ENCODE measurements at places on chromosomes 13 and 19. TPM values are rescaled to one million over a fixed set of nuclear protein-coding genes. Genes with fewer than 3 reads are reported as not detected.

DNA sequence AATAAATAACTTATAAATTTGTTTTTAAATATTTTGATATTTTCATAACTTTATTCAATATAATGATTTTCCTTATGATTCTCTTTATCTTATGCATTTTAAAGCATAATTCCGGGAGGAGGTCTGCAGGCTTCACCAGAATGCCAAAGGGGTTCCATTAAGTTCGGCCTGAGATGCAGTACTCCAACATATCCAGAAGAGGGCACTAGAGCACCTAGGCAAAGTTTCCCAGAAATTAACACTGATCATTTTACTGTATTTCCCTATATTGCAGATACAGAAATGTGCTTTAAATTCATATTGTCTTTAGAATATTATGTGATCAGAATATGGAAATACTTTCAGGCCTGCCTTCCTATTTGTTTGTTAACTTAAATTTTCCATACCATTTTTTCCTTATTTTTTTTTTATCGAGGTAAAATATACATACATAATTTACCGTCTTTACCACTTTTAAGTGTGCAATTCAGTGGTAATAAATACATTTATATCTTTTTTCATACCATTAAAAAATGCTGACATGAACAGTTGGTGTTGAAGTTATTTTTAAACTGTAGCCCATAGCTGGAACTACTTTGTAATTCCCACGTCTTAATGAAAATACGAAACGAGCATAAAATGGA, 58.9 kb upstream of the TM9SF2 start:
- no peak overlapping the region for H3K4me3 ChIP-seq
- H3K27me3 ChIP-seq, result no peaks in the 10 kb centered on the region
- H3K27ac ChIP-seq, result no peak overlapping the region
- no peaks in the 10 kb centered on the region for H3K36me3 ChIP-seq
- no peak for DNase-seq
- no peaks in the 10 kb centered on the region for H3K4me1 ChIP-seq

- H3K4me3 ChIP-seq, result no peak overlapping the region
- H3K4me1 ChIP-seq, result no peaks in the 10 kb centered on the region
- no peak overlapping the region for H3K27ac ChIP-seq
- DNase-seq, result no peak
- H3K27me3 ChIP-seq, result no peaks in the 10 kb centered on the region
Measured at GRCh38 chr19:33703438-33703750, 81.6 kb downstream of the CHST8 start.

GRCh38 chr19:47891622-47891922, 5.5 kb upstream of the SULT2A1 start:
- no peak for DNase-seq
- H3K27me3 ChIP-seq, result no peaks in the 10 kb centered on the region
- H3K36me3 ChIP-seq, result no peaks in the 10 kb centered on the region
- H3K4me3 ChIP-seq, result no peak overlapping the region
- H3K4me1 ChIP-seq, result peaks cover 31% of the 10 kb centered on the region
- H3K27ac ChIP-seq, result peak overlapping the region; percentile 63

Gene TPRX2
- total RNA-seq, result not detected

DNA sequence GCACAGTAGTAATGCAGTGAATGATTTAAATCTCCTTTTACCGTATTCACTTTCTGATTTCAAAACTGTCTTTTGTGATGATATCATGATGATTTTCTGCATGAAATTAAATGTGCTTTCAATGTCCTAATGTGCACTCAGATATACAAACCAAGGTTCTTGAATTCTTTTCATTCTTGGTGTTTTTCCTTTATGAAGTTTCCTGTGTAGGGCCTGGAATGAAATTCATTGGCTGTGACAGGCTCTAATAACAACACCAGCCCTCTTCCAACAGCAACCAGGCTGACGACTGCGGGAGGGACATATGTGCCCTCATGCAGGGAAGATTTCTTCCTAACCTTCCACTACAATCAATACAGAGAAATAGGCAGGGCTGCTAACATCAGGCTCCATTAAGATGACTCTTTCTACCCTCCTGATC, 1052.0 kb downstream of the DIAPH3 start:
- no peaks in the 10 kb centered on the region for H3K36me3 ChIP-seq
- no peak for DNase-seq
- no peak overlapping the region for H3K27ac ChIP-seq
- H3K4me1 ChIP-seq, result no peaks in the 10 kb centered on the region
- no peaks in the 10 kb centered on the region for H3K27me3 ChIP-seq

Gene FAM124A
- total RNA-seq, result 0.59 TPM

Gene ZNF492
- 0.07 TPM for total RNA-seq

GRCh38 chr13:27573265-27573664, 47.1 kb downstream of the LNX2 start:
- no peak overlapping the region for H3K4me3 ChIP-seq
- no peaks in the 10 kb centered on the region for H3K27me3 ChIP-seq
- DNase-seq, result no peak
- no peaks in the 10 kb centered on the region for H3K36me3 ChIP-seq
- no peaks in the 10 kb centered on the region for H3K4me1 ChIP-seq
- H3K27ac ChIP-seq, result no peak overlapping the region

Gene TRIP10
- total RNA-seq, result 14.9 TPM

GRCh38 chr19:54448040-54448773, 792 bp upstream of the LENG8 start:
- peak overlapping the region; percentile 87 for H3K27ac ChIP-seq
- peak overlapping the region; percentile 93 for H3K4me3 ChIP-seq
- DNase-seq, result peak; percentile 61
- H3K36me3 ChIP-seq, result peaks cover 13% of the 10 kb centered on the region
- no peaks in the 10 kb centered on the region for H3K27me3 ChIP-seq
- no peaks in the 10 kb centered on the region for H3K4me1 ChIP-seq

Gene LRRC25
- 2.9 TPM for total RNA-seq

GRCh38 chr13:98221234-98221633, 44.2 kb upstream of the RNF113B start:
- no peak for DNase-seq
- no peak overlapping the region for H3K4me3 ChIP-seq
- H3K4me1 ChIP-seq, result peaks cover 19% of the 10 kb centered on the region
- H3K27me3 ChIP-seq, result no peaks in the 10 kb centered on the region

Gene CYP2S1
- total RNA-seq, result 1.4 TPM

- no peak for DNase-seq
- H3K4me1 ChIP-seq, result no peaks in the 10 kb centered on the region
- H3K27ac ChIP-seq, result no peak overlapping the region
- no peaks in the 10 kb centered on the region for H3K27me3 ChIP-seq
- no peak overlapping the region for H3K4me3 ChIP-seq
Measured at GRCh38 chr19:2324220-2324948, 4.0 kb downstream of the LSM7 start.

- no peaks in the 10 kb centered on the region for H3K27me3 ChIP-seq
- H3K36me3 ChIP-seq, result peaks cover 10% of the 10 kb centered on the region
- H3K27ac ChIP-seq, result peak overlapping the region; percentile 93
- no peak for DNase-seq
Measured at GRCh38 chr19:39405958-39406655, 540 bp upstream of the ZFP36 start.

GRCh38 chr13:33860526-33860925, 42.6 kb downstream of the RFC3 start:
- H3K27ac ChIP-seq, result no peak overlapping the region
- no peak for DNase-seq
- no peaks in the 10 kb centered on the region for H3K27me3 ChIP-seq
- H3K4me3 ChIP-seq, result no peak overlapping the region

GRCh38 chr13:105915146-105915850, 620.2 kb downstream of the EFNB2 start:
- no peak overlapping the region for H3K27ac ChIP-seq
- H3K36me3 ChIP-seq, result no peaks in the 10 kb centered on the region
- H3K4me1 ChIP-seq, result no peaks in the 10 kb centered on the region
- H3K27me3 ChIP-seq, result no peaks in the 10 kb centered on the region
- H3K4me3 ChIP-seq, result no peak overlapping the region

Gene LSR
- total RNA-seq, result 96.6 TPM

GRCh38 chr13:112687836-112688559, 1.8 kb upstream of the ATP11A start:
- DNase-seq, result no peak
- H3K4me1 ChIP-seq, result peaks cover 7% of the 10 kb centered on the region
- H3K4me3 ChIP-seq, result no peak overlapping the region
- H3K27ac ChIP-seq, result no peak overlapping the region
- H3K27me3 ChIP-seq, result no peaks in the 10 kb centered on the region

DNA sequence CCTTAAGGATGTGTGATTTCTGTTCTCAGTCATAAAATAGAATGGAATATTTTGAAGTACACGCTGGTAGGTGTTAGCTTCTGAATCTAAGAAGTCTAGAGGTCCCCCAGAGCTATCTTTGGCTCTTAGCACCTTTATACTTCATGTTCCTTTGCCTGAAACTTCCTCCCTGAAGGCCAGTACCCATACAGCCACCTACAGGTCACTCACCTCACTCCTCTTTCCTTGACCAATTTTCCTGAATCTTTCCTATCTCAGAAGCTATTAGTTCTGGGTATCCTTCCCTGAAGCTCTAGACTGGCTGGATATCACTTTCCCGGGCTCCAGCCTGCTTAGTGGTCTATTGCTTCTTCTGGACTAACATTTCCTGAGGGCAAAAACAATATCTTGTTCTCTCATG, 93.4 kb upstream of the EDNRB start:
- H3K4me3 ChIP-seq, result no peak overlapping the region
- no peak overlapping the region for H3K27ac ChIP-seq
- no peaks in the 10 kb centered on the region for H3K4me1 ChIP-seq
- H3K36me3 ChIP-seq, result no peaks in the 10 kb centered on the region

Gene LILRB5
- 2.7 TPM for total RNA-seq

Gene SMIM44
- total RNA-seq, result not detected

- no peaks in the 10 kb centered on the region for H3K4me1 ChIP-seq
- no peak overlapping the region for H3K27ac ChIP-seq
- H3K36me3 ChIP-seq, result no peaks in the 10 kb centered on the region
- H3K27me3 ChIP-seq, result no peaks in the 10 kb centered on the region
Measured at GRCh38 chr13:105773241-105773640, 762.2 kb downstream of the EFNB2 start.

DNA sequence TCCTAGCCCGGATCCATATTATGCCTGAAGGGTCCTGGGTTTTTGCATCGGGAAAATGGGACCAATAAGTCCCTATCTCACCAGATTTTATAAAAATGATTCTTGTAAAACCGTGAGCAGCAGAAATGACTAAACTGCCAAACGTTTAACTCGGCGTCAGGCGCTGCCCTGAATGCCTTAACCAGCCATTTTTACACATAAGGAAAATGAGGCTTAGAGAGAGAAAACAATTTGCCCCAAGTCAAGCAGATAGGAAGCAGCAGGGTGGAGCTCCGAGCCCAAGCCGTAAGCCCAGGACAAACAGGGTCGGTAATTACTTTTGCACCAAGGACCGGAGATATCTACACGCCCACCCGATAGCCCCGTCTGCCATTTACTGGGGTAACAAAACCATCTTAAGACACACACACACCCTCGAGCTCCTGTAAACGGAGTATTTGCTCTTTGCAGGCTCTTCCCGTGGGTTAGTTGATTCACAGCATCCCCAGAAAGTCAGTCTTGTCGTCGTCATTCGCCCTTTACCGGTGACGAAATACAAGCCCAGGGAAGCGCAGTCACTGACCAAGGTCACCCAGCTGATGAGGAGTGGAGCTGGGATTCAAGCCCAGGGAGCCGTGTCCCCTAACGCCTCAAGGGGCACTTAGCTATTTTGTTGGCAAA, 16.0 kb upstream of the MRI1 start:
- H3K27ac ChIP-seq, result peak overlapping the region; percentile 75
- H3K27me3 ChIP-seq, result no peaks in the 10 kb centered on the region
- peaks cover 13% of the 10 kb centered on the region for H3K4me1 ChIP-seq
- no peak for DNase-seq
- H3K4me3 ChIP-seq, result peak overlapping the region; percentile 79

DNA sequence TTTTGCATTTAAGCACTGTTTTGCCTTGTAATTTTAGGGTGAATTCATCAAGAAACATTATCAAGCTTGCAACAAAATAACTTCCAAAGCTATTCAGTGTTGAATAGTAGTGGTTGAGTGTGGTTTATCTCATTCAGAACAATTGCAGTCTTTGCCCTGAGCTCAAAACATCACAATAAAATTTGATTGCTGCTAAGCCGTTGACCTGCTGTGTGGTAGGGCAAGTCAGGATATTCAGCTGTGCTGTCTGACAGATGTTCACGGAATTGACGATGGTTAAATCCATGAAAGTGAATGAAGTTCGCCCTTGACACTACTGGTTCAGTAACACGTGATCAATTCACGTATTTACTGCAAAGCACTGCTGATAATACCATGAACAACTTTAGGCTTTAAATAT, 66.9 kb downstream of the GJA3 start:
- no peaks in the 10 kb centered on the region for H3K4me1 ChIP-seq
- H3K27ac ChIP-seq, result no peak overlapping the region
- H3K36me3 ChIP-seq, result no peaks in the 10 kb centered on the region
- H3K27me3 ChIP-seq, result no peaks in the 10 kb centered on the region
- no peak for DNase-seq
- no peak overlapping the region for H3K4me3 ChIP-seq

DNA sequence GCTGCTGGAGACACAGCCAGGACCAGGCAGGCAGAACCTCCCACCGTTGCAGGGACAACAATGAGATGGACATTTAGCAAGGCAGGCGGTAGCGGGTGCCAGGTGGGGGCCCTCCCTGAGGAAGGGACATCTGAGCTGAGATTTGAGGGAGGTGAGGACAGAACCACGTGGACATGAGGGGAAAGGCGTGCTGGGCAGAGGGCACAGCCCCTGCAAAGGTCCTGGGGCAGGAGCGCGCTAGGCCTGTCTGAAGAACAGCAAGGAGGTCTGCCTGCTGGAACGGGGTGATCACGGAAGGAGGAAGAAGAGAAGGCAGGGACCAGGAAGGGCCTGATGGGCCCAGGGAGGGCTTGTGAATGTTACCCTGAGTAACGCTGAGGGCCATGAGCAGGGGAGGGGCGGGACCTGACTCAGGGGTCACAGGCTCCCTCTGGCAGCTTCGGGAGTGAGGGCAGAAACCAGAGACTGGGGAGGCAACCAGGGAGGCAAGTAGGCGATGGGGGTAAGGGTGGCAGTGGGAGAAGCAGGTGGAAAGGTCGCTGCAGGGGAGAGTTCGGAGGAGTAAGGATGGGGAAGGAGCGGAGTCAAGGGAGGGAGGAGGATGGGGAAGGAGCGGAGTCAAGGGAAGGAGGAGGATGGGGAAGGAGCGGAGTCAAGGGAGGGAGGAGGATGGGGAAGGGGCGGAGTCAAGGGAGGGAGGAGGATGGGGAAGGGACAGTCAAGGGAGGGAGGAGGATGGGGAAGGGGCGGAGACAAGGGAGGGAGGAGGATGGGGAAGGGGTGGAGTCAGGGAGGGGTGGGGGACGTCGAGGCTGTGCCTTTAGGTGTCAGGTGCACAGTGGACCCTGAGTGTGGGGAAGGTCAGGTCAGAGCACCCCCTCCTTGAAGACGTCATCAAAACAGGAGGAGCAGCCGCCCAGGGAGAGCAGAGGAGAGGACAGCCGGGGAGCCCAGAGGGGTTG, 15.7 kb upstream of the B3GNT3 start:
- H3K4me1 ChIP-seq, result no peaks in the 10 kb centered on the region
- H3K4me3 ChIP-seq, result no peak overlapping the region
- no peaks in the 10 kb centered on the region for H3K27me3 ChIP-seq
- H3K36me3 ChIP-seq, result no peaks in the 10 kb centered on the region
